T-helper 17 cell (primary cell): ENCODE measurements at places on chromosomes 12 and 14. TPM values are rescaled to one million over a fixed set of nuclear protein-coding genes. Genes with fewer than 3 reads are reported as not detected.

PROX2 gene
- not detected for total RNA-seq

DNA sequence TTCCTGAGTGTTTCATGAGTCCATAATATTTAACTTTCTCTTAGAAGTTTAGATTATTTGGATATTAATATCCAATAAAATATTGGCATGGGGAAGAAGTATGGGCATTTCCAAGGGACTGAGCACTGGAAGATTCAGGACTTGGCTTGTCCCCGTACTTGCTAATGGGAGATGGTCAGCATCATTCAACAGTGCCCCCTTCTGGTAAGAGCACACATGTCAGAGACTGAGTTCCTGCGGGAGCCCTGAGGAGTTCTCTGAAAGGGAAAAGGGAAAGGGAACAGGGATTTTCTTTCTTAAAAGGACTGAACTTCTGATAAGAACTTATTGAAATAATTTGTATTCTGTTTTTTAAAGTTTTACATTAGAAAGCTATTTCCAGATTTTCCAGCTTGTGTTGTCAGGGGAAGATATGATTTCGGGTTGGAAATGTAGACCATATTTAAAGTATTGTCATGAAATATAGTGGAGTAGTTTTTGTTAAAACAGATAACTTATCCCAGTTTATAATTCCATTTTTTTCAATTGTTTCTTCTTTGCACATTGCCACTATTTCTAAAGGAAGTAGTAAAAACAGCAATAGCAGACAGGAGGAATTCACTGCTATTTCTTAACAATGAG, 59.8 kb upstream of the C12orf71 start:
- no peaks in the 10 kb centered on the region for H3K27me3 ChIP-seq
- no peaks in the 10 kb centered on the region for H3K4me1 ChIP-seq
- no peak overlapping the region for H3K27ac ChIP-seq
- H3K4me3 ChIP-seq, result no peak overlapping the region
- H3K36me3 ChIP-seq, result no peaks in the 10 kb centered on the region
- no peak for DNase-seq

DNA sequence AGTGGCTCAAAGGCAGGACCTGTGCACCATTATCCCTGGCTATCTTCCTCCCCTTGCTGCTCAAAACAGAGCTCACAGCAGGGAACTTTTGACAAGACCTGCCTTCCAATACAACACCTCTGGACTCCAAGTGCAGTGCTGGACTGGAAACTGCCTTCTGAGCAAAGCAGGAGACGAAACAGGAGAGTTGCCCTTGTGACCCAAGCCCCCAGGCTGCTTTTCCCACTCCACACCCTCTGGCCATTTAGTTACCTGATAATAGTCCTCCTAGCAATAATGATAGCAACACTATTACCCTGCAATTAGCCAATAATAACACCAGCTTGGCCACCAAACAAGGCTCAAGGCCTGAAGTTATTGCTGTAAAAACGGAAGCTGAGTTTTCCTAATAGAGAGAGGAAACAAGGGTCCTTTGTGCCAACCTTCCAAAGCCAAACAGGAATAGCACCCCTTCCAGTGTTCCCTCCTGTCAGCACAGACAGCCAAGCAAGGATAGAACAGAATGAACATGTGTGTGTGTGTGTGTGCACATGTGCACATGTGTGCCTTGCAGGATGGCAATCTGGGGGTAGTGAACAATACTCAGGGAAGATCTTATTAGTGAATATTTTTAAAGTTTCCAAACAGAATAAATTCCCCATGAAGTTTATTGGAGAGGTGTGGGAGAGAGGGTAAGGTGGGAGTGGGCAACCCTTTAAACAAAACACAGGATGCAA, 9.2 kb upstream of the KRT73 start:
- peaks cover 19% of the 10 kb centered on the region for H3K4me1 ChIP-seq
- H3K36me3 ChIP-seq, result peaks cover 2% of the 10 kb centered on the region
- DNase-seq, result no peak
- no peak overlapping the region for H3K4me3 ChIP-seq

DNA sequence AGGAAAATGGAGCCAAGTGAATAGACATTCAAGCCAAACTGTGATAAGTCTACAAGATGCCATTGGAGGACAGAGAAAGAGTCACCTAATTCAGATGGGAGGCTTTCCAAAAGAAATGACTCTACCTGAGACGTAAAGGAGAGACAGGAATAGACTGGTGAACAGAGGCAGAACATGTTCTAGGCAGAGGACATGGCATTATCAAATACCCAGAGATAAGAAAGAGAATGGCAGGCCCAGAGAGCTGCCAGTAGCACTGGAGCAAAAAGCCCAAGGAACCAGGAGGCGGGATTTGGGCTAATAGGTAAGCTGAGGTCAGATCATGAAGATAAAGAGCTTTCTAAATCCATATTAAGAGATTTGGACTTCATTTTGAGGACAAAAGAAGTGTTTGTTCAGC, 207.1 kb downstream of the AKAP6 start:
- no peaks in the 10 kb centered on the region for H3K4me1 ChIP-seq
- DNase-seq, result no peak
- no peak overlapping the region for H3K27ac ChIP-seq
- no peak overlapping the region for H3K4me3 ChIP-seq

GRCh38 chr12:52171950-52172512, 19.8 kb downstream of the KRT80 start:
- no peak overlapping the region for H3K4me3 ChIP-seq
- peaks cover 2% of the 10 kb centered on the region for H3K4me1 ChIP-seq
- H3K27ac ChIP-seq, result no peak overlapping the region
- H3K27me3 ChIP-seq, result no peaks in the 10 kb centered on the region

KRT75 gene
- not detected for total RNA-seq

WNT1 gene
- total RNA-seq, result 2.2 TPM

TMBIM4 gene
- total RNA-seq, result 47.5 TPM

DNA sequence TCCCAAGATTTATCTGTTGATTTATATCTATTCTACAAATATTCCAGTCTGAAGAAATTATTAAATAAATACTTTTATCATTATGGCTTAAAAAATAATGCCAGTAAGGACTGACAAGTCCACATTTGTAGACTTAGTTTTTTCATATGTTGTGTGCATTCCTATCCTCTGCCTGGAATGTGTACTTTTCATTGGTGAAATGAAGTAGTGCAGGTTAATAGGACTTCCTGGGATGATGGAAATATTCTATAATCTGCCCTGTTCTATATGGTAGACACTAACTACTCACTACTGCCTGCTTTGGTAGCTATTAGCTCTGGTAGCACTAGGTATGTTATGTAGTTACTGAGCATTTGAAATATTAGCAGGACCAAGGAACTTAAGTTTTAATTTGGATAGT, 86.7 kb downstream of the PCNX1 start:
- no peak overlapping the region for H3K27ac ChIP-seq
- H3K4me1 ChIP-seq, result peaks cover 15% of the 10 kb centered on the region
- no peak for DNase-seq
- H3K4me3 ChIP-seq, result no peak overlapping the region
- peaks cover 3% of the 10 kb centered on the region for H3K36me3 ChIP-seq
